Activated T-cell treated with anti-CD3 and anti-CD28 coated beads, Interleukin-2, amount 50 U/mL, for 24 hours (primary cell): ENCODE measurements at places on chromosomes 5 and 9.

GRCh38 chr9:33221568-33221884 lies 18.4 kb upstream of the SPINK4 start:
- no peak for DNase-seq

DNA sequence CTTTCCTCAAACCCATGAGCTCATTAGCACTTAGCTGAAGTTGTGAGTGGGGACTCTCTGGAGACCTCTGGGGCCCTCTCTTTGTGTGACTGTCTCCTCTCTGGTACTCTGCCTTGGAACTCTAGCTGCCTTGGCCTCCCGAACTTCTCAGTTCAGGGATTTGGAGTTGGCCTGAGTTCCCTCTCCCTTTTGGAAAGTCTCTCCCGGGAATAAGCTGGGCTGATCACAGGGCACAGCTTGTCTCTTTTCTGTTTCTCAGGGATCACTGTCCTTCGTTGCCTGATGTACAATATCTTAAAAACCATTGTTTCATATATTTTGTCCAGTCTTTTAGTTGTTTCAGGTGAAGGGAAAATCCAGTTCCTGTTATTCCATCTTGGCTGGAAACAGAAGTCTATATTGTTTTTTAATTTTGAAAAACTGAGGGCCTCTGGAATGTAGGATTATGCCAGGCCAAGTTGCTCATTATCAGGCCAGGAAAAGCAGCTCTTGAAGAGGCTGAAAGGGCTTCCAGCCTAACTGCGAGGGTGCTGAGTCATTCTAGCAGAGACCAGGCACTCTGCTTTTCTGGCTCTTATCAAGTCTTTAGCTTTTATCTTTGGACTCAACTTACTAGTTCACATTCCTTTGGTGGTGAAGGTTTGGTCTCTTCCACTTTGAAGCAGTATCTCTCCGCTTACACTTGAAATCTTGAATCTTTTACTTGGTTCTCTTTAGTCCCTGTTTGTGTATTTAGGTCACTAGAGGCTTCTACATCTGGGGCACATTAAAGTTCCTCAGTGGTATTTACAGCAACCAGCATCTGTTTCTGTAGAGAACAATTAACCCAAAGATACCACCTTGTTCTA lies 8.4 kb upstream of the RGS3 start:
- DNase-seq, result no peak

DNA sequence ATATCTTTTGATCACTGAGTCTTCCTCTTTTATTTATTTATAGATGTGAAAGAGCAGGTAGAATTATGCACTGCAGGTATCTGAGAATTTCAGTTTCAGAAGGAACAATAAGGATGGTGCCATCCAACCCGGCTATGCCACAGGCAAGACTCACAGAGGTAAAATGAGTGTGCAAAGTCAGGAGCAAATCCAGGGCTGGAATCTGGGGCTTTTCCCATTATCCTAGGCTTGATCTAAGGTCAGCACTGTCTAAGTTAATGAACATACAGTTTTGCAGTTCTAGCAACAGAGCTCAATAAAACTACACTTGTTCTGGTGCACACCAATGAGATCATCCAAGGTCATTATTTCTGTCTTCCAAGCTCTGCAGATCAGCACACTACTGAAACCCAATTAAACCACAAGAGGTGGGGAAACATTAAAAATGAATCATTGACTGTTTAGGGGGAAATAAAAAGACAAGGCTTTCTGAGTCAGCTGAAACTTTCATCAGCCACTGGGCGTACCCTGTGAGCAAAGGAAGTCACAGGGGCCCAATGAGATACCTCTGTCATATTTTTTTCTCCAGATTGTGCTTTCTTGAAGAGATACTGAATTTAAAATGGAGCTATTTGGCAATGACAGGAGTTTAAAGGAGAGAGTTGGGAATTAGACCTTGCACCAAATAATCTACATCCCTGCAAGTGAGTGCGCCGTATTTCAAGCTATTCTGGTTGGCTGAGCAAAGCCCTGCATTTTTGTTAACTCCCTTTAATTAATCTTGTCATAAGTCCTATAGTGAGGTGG lies 662.2 kb upstream of the ZNF608 start:
- DNase-seq, result no peak

- peak; percentile 88 for DNase-seq
Measured at GRCh38 chr5:14581891-14582796, 552 bp downstream of the OTULINL start.

DNA sequence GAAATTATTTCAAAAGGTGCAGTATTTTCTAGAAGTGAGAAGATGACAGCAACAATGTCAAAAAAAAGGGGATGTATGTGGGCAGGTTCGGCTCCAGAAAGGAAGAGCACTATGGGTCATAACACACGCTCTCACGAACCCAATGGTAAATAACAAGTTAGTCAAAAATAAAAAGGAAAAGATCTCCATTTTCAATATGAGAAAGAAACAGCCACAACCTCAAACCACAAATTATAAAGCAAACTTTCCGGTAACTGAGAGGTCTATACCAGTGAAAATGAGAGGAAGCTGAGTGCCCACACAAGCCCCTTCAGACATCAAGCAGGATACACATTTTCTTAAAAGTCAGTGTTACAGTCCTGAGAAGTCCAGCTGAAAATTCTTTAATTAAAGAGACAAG lies 398.5 kb upstream of the RPS23 start:
- no peak for DNase-seq

GRCh38 chr9:90827181-90827871 lies 25.7 kb downstream of the SYK start:
- DNase-seq, result no peak

DNA sequence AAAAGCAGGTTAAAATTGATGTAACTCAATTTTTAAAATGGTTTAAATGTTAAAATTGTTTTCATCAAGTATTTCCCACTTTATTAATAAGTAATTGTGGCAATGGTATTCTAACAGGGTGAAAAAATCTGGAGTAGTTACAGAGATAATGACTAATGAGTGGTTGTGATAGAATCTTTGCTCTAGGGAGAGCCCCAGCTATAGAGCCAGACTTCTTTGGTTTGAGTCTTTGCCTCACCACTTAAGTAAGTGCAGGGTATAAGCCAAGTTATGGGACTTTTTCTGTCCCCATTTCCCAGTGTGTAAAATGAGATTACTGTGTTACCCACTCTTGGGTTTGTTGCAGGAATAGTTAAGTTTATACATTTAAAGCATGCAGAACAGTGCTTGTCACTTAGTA lies 158.1 kb downstream of the FER start:
- no peak for DNase-seq

DNA sequence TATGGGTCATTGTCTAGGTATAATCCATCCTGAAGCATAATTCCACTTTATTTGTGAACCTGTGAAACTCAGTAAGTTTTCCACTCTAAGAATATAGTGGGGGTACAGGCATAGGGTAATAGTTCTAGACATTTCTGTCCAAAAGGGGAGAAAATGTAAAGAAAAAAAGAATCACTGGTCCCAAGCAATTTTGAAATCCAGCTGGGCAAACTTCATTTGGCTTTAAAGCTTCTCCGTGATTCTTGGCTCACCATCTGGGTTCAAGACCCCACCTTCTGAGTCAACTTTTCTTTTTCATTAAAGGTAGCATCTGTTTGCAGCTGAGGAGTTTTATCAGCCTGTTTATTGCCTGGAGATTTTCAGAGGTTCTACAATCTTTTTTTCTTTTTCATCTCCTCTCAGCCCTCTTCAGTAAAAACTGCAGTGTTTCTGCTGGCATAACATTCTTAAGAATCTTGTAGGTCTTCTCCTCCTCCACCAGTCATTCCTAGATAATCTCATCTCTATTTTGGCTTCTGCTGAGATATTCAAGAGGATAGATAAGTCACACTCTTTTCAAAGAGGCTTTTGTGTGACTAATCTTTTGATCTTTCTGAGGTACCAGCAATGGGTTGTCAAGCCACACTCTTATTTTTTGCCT lies 126.1 kb upstream of the PITX1 start:
- no peak for DNase-seq

DNA sequence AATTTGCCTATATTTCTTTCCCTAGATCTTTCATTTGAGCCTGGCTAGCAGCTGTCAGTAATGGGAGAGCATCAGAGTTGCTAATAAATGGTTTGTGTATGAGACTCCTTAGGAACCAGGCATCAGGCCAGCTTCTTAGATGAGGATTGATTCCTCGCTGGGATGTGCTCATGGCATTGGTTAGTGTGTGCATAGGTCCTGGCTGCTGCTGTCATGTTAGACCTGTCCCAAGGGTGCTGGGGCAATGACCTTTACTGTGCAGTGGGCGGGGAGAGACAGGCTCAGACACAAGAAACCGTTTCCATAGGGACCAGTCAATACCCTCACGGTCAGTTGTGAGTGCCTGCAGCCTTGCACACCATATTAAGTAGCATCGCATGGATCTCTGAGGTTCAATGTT lies 112.3 kb upstream of the NR3C1 start:
- no peak for DNase-seq

- DNase-seq, result peak; percentile 25
Measured at GRCh38 chr9:136052472-136052880, 42.6 kb downstream of the NACC2 start.
